ENCODE measurements at places on chromosomes 6 and 20. TPM values are rescaled to one million over a fixed set of nuclear protein-coding genes. Genes with fewer than 3 reads are reported as not detected.

The PRSS35 gene
- total RNA-seq, result 197 TPM

The TRIM15 gene
- total RNA-seq, result not detected

The EDN3 gene
- total RNA-seq, result not detected

The ADGB gene
- total RNA-seq, result not detected

The HS3ST5 gene
- total RNA-seq, result 0.05 TPM

The ALDH8A1 gene
- total RNA-seq, result 0.40 TPM

The C2 gene
- total RNA-seq, result 1.5 TPM

- no peak for DNase-seq
Observed at GRCh38 chr6:111600154-111600553, 5.5 kb downstream of the TRAF3IP2 start.

GRCh38 chr20:19688031-19688806 is 69.8 kb upstream of the RIN2 start:
- DNase-seq, result no peak

GRCh38 chr6:45045253-45045601 is 282.9 kb upstream of the RUNX2 start:
- DNase-seq, result no peak

DNA sequence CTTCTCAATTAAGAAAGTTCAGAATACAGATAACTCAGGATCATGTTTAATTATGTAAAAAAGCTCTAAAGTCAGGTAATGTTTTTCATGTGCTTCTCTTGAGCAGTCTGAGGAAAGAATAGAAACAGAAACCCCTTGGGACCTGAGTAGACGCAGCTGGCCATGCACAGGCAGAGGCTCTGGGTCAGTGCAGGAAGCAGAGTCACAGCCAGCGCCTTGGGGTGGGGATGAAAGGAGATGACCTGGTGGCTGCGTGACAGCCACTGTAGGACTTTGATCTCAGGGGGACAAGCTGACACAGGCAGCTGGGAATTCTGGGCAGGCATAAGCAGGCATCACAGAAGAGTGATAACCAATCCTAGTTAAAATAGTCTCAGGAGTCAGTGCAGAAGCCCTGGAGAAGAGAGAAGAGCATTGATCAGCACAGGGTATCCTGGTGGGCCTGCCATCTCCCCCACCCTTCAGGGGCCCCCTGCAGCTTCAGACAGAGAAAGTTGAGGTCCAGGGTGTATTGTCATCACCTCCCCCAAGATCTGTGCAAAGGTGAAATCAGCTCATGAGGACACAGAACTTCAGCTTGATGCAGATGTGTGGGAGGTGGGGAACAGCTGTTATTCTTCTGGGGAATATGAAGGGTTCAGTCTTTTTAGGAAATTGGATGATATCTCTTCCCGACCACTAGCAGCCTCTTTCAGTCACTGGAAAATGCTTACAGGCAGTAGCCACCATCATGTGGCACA is 6.4 kb downstream of the HLA-DQB1 start:
- DNase-seq, result no peak

GRCh38 chr20:5001174-5002076 is at the start of gene SLC23A2:
Gene SLC23A2 (minus strand): TSS chr20:5001510. CDS start chr20:4932562, 68,948 bp downstream.
- no peak for DNase-seq

- DNase-seq, result no peak
Observed at GRCh38 chr6:53854843-53855567, 60.2 kb downstream of the LRRC1 start.

- DNase-seq, result peak; percentile 87
Observed at GRCh38 chr20:57663681-57664451, 43.6 kb upstream of the ZBP1 start.

DNA sequence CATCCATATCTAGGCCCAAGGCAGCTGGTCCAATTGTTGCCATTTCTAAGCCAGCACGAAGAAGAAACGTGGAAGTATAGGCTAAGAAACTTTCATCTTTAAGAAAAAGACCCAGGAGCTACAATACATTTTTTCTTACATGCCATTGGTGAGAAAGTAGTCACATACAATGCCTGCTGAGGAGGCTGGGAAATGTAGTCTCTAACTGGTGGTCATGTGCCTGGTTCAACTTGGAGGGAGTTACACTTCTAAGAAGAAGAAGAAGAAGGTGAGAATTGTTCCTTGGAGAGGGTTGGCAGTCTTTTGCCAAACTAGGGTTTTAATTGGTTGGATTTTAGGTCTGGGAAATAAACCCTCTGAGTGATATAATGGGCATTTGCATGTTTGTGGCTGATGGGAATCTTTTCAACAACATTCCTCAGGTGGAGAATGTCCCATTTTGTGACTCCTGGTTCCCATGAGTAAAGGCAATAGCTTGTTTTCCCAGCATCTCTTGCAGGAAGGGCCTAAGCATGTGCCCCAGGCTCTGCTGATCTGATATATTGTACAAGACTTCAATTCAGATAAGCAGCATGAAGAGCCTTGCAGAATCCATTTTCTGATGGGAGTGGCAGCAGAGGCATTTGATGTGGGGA is 47.0 kb upstream of the PREP start:
- DNase-seq, result no peak

DNA sequence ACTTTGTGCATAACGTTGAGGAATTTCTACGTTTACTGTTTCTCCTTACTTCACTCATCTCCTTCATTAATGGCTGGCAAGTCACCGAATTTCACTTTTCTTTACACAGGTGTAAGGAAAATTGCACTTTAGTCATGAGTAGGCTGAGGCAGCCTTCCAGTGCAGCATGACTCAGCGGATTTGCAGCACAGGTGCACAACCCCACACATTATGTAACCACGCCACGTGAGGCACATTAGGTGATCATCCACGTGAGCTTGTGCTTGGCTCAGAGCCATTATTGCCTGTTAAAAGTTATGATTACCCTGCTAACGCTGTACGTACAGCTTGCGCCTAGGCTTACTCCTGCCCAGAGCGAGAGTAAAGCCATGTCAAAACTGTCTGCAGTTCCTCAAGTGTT is 158.8 kb downstream of the NKAIN2 start:
- DNase-seq, result no peak

- no peak for DNase-seq
Observed at GRCh38 chr6:116036075-116036773, 24.5 kb downstream of the FRK start.
